T-helper 2 cell treated with Interferon-gamma antibody and Interleukin-4, amounts not matched to agents 5 μg/mL and 100 μg/mL, for 36 hours (primary cell): ENCODE measurements at places on chromosomes 13 and 19.
A peak's percentile ranks its signal among the peaks of the same experiment; 100 is the strongest.

DNA sequence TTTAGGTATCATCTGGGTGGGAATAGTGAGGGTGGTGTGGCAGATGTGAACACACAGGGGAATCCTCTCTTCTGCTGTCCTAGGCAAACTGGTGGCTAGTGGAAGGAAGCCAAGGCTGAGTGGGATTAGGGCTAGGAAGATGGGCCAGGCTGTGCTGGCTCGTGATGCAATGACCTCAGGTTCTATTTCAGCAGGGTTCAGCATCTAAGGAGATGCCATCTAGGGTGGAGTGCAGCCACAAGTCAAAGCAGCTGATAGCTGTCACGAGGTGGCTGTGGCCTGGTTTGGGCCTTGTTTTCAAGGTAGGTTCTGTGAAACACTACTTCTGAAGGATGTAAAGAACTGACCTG, 21.6 kb downstream of the ARL11 start:
- DNase-seq, result no peak

DNA sequence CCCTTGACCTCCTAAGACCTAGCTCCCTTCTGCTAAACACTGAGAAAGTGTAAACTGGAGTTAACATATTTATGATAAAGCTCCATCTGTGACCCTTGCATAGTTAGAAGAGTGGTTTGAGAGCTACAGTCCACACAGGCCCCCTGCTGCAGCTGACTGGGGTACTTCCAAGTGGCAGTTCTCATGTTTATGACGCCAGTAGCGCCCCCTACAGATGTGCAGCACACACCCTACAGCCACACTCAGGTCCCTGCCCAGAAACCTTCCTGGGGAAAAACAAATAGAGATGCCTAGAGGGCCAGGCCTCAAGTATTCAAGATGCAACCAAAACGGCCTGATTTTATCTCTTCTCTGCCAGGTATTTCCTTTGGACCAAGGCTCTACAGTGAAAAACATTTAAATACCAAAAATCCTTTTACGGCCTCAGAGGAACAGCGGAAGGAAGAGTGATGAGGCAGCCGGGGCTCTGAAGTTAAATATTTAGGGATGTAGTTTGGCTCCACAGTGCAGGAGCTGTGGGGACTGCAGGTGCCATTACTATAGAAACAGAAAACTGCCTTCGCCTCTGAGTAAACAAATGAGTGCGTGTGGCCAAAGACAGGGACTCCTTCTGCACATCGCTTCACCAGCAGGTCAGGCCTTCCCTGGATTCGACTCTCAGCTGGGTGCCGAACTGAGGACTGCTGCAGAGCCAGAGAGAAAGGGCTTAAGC, 553.1 kb downstream of the EFNB2 start:
- no peak for DNase-seq

DNA sequence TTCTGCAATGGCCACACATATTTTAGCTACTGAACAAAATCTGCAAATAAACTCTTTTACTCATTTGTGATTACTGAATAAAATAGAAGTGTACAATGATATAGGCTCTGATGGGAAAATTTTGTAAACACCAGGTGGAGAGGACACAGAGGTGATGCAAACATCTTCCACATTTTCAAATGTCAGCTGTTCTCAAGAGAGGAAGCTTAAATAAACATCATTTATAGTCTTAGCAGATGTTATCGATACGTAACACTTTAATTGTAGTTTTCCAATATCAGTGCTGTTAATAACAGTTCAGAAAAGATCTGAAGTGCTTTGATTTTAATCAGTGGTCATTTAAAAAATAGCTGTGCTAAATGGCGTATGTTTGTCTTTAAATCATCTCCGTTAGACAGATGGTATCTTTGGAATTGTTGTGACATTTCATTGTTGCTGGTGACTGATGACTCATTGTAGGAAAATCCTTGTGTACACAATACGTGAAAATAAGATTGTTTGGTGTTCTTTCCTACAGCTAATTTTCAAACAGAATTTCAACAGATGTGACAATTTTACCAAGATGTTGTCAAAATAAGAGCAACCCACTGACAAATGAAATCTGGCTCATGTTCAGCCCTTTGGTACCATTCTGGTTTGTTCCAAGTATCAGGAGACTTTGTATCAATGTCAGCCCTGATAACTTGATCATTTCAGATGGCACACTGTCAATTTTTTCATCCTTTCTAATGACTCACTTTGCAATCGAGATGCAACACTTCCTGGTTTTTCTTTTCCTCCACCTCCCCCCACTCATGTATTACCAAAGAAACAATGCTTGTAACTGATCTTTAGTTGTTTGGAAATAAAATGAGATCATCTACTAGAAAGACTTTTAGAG, 516.0 kb downstream of the DCT start:
- DNase-seq, result no peak

DNA sequence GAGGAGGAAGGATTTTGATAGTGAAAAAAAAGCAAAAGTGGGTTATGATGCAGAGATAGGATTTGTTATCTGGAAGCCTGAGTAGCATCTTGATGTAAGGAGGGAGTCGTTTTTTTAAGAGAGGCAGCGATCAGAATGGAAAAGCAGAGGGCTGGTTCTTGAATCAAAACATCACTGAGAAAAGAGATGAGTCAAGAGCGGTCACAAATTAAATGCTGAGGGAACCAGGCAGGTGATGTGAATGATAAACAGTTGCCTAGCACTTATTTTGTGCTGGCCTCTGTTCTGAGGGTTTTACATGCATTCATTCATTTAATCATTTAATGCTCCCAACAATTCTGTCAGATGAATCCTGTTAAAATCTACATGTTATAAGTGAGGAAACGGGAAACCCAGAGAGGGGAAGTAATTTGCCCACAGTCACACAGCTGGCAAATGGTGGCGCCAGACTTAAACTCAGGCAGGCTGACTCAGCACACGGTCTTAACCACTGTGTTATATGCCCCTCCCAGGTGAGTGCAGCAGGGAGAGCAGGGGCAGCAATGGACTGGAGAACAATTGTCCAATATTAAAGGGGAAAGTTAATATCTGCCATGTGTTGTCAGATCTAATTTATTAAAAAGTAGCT, 21.4 kb downstream of the SIGLECL1 start:
- DNase-seq, result no peak

DNA sequence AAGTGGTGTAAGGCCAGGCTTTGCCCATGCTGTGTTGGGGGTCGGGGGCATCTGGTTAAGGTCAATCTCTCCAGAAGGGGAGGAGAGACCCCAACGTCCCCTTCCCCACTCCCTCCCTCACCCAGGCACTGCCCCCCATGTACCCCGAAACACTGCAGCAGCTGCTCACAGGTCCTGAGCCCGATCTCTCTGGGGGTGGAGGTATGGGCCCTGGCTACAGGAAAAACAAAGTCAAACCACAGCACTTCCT, 10.2 kb downstream of the CAPN12 start:
- DNase-seq, result no peak

DNA sequence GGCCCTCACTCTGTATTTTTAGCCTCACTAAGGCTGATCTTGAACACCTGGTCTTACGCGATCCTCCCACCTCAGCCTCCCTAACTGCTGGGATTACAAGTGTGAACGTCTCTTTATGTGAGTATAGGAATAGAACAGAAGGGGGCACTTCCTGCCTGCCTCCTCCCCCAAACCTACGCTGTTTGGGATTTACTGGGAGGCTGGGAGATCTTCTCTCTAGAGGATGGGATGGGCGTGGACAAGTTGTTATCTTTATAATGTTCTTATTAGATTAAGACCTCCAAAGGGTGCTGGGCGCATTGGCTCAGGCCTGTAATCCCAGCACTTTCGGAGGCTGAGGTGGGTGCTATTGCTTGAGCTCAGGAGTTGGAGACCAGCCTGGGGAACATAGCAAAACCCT, 2.9 kb upstream of the CSNK1G2 start:
- DNase-seq, result no peak

- no peak for DNase-seq
These were observed 14.3 kb downstream of the GAS6 start for GRCh38 chr13:113849546-113849945.

DNA sequence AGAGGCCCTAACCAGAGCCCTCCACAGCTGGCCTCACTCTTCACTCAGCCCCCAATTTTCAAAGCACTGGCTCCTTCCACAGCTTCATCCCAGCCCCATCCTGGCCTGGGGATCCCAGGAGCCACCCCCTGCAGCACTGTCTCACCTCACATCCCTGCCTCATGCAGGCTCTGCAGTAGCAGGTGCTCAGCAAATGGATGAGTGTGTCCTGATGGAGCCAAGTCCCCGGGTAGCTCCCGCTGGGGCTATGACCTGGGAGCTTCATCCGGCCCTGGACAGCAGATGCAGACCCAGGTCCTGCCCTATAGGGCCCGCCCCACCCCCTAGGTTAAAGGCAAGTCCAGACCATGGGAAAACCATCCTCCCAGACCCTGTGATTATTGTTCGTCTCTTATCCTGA, 143.2 kb upstream of the ZNF507 start:
- no peak for DNase-seq

DNA sequence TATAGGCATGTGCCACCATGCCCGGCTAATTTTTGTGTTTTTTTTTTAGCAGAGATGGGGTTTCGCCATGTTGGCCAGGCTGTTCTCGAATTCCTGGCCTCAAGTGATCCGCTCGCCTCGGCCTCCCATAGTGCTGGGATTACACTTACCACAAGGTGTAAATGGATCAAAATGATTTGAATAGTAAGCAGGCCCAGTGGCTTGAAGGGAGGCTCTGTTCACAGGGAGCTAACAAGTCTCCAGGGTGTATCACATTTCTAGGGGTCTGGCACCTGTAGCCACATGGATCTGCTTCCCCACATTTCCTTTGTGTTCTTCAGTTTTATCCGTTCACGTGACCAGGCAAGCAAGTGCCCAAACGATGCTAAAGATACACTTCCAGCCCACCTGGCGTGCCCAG, 13.5 kb upstream of the CNFN start:
- DNase-seq, result no peak

DNA sequence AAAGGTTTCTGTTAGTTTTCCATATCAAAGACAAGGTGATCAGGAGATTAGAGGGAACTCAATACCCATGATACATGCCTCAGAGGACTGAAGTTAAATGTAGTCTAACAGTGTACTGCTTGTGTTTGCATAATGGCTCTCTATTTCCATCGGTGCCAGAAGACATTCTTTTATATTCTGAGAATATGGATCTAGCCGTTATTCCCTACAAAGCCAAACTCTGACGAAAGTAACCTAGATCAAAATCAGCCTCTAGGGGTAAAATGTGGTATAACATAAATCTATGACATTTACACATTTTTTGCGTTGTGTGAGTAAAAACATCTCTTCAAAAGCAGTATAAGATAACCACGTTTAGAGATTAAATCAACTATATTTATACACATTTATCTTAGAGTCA, 2232.7 kb downstream of the PCDH9 start:
- no peak for DNase-seq

GRCh38 chr13:76292031-76292430, 594.2 kb downstream of the KCTD12 start:
- DNase-seq, result no peak

GRCh38 chr19:51439021-51439465, 19.2 kb downstream of the SIGLEC8 start:
- DNase-seq, result peak; percentile 50
